ENCODE measurements at places on chromosomes 2 and 18.

GRCh38 chr18:3814816-3815215 lies 364.8 kb downstream of the TGIF1 start:
- DNase-seq = no peak

DNA sequence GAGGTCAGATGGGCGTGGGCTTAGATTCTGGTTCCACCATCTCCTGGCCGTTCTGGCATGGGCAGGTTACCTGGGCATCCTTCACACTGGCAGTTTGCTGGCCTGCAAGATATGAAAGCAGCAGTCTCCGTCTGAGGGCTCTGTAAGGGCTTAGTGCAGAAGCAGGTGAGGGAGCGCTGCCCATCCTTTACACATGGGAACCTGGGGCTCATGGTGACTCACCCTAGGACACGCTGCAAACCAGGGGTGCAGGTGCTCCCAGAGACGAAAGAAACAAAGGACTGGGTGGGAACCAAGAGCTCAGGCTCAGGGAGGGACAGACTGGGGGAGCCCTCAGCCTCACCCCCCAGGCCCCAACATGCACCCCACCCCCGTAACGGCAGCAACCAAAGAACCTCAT lies 10.7 kb upstream of the ID2 start:
- DNase-seq = no peak

GRCh38 chr18:79529296-79529695 lies 133.6 kb downstream of the NFATC1 start:
- DNase-seq = no peak

- no peak for DNase-seq
These were observed 21.5 kb downstream of the AGAP1 start for GRCh38 chr2:235515364-235515742.

GRCh38 chr18:78772360-78773302 lies 207.0 kb upstream of the SALL3 start:
- no peak for DNase-seq

DNA sequence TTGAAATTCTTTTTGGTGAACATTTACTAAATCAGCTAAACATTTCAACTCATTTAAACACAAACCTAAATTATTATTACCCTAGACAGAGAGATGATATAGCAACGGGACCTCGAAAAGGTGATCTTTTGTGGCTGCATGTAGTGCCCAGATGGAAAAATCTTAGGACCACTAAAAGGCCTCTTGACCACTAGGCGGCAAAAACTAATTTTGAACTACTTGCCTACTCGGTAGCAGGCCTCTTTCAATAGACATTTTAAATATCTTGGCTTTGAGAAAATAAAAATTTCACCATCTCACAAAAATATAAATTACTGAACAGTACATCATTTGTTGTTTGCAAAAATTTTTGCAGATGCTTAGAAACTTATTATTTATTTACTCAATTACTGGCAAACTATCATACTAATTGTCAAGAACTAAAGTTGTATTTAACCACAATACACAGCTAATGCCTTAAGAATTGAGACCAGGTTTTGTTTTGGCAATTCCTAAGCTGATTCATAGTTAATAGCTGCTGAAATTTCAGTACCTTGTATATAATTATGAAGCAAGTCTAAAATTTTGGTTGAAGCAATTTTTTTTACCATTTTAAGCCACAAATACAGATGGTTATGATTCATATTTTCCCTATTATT lies 9.4 kb downstream of the COL3A1 start:
- no peak for DNase-seq

DNA sequence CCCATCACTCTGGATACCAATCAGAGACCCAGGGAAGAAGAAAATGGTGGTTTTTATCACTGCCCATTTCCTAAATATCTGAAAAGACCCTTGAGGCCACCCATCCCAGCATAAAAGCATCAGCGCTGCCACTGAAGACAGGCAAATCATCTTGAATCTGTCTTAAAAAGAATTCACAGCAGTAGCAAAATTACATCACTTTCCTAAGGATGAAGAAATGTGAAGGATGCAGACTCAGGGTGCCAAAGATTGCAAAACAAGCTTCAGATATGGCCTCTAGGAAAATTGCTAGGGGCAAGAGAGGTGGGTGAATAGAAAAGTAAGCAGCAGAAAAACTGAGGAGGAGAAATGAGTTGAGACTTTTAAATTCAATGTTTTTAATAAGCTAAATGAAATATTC lies 70.0 kb downstream of the SLC25A12 start:
- DNase-seq = no peak

- no peak for DNase-seq
These were observed 617.3 kb upstream of the REG3G start for GRCh38 chr2:78407960-78408794.

DNA sequence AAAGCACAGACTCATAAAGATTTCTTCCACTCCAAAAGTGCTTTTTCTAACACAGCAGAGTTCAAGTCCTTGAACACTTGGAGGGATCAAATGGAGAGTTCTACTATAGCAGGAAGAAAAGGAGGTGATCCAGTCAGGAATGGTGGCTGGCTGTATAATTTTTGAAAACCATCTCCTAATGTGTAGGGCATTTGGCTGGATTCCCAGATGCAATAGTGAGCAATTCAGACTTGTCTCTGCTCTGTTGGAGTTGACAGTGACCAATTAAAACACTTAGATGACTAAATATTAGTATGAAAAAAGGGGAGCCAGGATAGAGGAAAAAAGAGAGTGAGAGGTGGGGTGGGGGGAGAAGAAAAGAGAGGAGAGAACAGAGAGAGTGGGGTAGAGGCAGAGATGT lies 5.3 kb upstream of the G6PC2 start:
- DNase-seq = no peak

- DNase-seq = no peak
These were observed 4.8 kb upstream of the ZFP36L2 start for GRCh38 chr2:43230951-43231827.

DNA sequence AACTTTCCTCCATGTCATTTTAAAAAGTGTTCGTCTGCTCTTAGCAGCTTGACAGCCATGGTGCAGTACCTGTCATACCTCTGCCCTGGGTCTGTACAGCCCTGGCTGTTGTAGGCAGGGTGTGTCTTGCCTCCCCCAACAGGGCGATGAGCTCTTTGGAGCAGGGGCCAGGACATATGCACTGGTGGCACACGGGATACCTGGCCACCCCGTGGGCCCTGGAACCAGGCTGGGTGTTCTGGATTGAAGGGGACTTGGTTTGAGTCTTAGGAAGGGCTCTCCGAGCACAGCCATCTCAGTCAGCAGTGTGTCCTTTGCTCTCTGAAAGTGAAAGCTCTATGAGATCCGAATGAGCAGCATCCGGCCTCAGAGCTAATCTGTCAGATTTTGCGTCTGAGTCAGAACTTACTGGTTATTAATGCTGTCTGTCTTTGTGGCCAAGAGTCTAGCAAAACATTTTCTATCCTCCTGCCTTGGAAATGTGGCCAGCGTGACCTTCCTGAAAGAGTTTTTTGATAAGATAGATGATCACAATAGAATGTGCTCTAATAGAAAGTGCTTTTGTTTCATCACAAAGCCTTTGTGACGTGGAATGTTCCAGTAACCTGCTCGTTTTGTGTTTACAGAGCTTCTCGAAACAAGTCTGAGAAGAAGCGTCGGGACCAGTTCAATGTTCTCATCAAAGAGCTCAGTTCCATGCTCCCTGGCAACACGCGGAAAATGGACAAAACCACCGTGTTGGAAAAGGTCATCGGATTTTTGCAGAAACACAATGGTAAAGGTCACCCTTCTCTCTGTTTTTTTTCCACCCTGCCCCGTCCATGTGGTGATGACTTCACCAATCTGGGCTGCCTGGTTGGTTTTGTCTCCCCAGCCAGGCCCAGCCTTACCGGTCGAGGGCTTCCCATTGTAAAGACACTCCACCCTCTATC lies 77.3 kb upstream of the RPL31 start:
- DNase-seq = no peak

- DNase-seq = no peak
These were observed 34.1 kb upstream of the CTAGE1 start for GRCh38 chr18:22451796-22452195.

DNA sequence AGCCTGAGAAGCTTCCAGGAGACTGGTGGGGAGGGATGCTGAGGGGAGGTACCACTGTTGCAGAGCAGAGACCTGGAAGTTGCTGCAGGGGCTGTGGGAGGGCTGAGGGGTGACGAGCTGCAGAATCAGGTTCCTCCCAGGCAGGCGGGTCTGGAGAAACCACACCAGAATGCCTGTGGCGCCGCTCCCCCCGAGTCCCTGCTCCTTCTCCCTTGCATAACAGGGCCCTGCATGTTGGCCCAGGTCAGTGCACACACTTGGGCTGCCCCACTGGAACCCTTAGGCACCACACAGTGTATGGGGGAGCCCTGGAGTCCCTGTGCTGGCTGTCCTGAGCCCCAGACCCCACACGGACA lies 60.4 kb downstream of the ARL4C start:
- no peak for DNase-seq

GRCh38 chr2:151664520-151664919 lies 69.8 kb downstream of the NEB start:
- no peak for DNase-seq

DNA sequence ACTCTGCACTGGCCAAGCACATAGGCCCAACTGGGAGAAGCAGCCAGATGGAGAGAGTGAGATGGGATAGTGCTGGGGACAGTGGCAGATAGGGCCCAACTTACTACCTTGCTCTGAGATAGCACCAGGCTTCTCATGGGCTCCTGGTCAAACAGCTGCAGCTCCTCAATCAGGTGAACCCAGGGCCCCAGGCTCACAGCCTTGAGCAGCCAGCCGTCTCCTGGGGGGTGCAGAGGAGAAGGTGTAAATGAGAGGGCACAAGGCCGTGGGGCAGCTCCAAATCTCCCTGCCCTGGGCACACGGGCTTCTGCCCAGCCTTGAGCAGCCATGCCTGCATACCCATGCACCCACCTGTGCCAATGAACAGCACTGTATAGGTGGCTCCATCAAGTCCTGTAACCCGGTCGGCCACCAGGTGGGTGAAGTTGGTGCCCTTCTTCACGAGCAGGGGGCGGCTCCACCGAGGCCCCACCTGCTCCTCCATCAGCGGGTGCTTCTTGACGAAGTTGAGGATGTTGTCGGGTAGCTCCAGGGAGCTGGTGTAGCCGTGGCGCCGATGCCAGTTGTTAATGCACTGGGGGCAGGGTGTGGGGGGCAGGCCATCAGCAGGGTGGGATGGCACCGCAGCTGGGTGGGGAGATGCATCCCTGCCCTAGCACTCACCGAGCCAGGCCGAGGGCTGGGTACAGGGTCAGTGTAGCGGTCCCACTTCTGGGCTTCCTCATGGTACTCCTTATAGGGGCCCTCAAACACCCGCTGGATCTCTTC lies 5.9 kb upstream of the ANKRD39 start:
- DNase-seq = no peak

DNA sequence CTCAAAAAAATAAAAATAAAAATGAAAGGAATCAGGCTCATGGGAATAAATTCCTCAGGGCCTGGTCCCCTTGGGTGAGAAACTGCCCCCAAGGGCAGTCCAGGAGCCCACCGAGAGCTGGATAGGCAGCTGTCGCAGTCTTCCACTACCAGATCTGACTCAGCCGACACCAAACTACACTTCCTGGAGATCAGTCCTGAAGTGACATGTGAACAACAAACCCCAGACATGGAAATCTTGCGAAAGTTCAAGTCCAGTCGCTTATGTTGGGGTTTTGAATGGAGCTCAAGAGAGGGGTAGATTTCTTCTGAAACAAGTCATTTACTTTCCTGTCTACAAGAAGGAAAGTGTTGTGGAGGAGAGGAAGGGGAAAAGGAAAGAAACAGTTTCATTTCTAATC lies 12.9 kb downstream of the ADCY3 start:
- DNase-seq = no peak

DNA sequence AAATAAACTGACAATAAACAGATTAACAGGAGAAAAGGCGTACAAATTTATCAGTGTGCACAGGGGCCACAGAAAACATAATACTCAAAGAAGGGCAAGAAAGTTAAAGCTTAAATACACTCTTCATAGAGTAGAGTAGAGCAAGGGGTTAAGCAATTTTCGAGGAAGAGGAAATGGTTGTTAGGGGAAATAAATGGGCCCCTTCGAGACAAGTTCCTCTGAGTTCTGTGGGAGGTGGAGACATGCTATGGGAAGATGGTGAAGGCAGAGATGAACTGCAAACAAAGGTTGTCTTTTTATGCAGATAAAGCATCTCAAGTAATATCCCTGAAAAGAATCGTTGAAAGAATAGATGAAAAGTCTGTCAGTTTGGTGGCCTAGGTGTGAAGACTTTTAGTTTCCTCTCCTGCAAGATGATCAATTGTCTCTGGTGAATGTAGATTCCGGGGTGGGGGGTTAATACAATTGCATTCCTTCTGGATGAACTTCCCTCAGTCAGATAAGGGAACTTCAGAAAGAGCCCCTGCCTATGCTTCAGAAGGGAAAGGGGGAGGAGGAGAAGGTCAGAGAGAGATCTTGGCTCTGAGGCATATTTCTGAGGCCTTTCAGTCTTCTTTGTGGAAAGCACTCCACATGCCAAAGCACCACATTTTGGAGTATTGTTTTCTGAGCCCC lies 127.0 kb downstream of the METTL4 start:
- no peak for DNase-seq

GRCh38 chr18:10490401-10491165 lies 35.2 kb upstream of the NAPG start:
- DNase-seq = no peak

DNA sequence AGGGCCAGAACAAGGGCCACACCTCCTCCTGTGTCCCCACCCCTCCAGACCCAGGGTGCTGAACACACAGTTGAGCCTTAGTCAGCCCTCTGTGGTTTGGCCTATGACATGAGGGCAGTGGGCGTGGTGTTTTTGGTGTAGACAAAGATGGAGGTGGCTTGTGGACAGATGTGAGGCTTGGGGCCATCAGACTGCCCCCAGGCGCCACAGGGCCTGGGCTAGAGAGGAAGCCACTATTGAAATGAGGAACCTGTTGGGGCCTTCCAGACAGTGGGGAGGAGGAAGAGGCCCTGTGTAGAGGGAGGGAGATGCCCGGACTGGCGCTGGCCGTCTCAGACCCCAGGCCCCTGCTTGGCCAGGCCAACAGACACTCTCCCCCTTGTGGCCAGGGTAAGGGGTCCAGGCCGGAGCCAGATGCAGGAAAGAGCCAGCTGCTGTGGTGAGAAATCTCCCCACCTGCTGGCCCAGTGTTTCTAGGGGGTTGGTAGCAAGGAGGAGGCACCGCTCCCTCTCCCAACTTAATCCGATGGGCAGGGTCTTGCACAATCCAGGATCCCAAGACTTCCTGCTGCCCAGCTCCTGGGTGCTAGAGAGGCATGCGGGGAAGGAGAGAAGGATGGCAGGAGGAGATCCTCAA lies 53.8 kb downstream of the SMAD7 start:
- no peak for DNase-seq

- DNase-seq = no peak
These were observed 2.2 kb upstream of the MTCL1 start for GRCh38 chr18:8703092-8703709.

GRCh38 chr2:68098291-68098797 lies 35.5 kb upstream of the C1D start:
- no peak for DNase-seq

- DNase-seq = no peak
These were observed 3.7 kb downstream of the CYB5A start for GRCh38 chr18:74288041-74288440.

- DNase-seq = no peak
These were observed 498.0 kb downstream of the CCDC85A start for GRCh38 chr2:56681659-56682396.

Data from NCI-H2171 (cell line).